Skeletal muscle cell (primary cell): ENCODE measurements at places on chromosomes 4 and X.

GRCh38 chrX:10076765-10077164, 80.0 kb upstream of the CLCN4 start:
- no peak for DNase-seq

DNA sequence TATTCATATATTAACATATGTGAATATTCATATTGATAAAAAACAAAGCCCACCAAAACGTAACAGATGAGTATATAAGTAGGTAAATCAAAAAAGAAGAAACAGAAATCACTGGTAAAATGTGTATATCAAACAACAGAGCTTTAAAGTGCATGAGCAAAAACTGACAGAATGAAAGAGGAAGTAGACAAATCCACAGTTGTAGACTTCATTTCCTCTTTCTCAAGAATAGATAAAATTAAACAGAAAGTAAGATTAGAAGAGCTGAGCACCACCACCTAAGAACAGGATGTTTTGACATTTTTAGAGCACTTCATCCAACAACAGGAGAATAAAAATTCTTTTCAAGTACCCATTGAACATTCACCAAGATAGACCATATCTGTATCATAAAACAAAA, 64.6 kb downstream of the CNKSR2 start:
- no peak for DNase-seq

- DNase-seq: no peak
Measured at GRCh38 chrX:41389311-41389888, 55.4 kb downstream of the DDX3X start.

DNA sequence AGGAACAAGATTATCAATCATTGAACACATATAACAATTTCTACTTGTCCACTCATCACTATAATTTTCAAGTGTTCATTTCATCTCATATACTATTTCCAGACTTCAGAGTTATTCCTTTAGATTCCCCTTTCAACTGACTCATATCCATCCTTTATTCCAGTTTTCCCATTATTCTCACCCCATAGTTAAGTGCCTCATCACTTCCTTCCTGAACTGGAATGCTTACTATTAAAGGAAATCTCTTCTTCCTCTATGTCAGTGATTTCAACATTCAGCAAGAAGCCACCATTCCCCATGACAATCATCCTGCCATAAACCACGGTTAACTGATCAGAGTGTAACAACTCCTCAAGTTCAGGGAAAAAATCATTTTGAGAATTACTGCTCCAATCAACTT, 198.9 kb downstream of the FBXO8 start:
- DNase-seq: peak; percentile 23

- DNase-seq: no peak
Measured at GRCh38 chrX:2596045-2596444, 95.0 kb upstream of the CD99 start.

- DNase-seq: no peak
Measured at GRCh38 chrX:147183161-147183560, 368.6 kb upstream of the CXorf51A start.

DNA sequence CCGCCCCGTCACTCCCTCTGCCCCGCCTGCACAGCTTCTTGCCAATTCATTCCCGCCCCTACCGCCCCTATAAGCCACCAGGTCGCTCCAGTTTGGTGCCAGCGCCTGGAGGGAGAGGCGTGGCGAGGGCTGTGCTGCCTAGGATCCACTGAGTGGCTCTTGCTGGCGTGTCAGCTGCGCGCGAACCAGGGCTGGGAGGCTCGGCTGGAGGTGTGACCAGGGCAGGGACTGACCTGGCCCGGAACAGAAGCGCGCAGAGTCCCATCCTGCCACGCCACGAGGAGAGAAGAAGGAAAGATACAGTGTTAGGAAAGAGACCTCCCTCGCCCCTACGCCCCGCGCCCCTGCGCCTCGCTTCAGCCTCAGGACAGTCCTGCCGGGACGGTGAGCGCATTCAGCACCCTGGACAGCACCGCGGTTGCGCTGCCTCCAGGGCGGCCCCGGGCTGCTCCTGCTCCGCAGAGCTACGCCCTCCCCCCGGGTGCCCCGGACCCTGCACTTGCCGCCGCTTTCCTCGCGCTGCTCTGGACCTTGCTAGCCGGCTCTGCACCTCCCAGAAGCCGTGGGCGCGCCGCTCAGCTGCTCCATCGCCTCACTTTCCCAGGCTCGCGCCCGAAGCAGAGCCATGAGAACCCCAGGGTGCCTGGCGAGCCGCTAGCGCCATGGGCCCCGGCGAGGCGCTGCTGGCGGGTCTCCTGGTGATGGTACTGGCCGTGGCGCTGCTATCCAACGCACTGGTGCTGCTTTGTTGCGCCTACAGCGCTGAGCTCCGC, at the start of gene GPR78:
Gene GPR78 (plus strand): TSS at position 72 of the 773 bp plus-strand sequence. CDS start 591 bp downstream, at position 663.
- no peak for DNase-seq

DNA sequence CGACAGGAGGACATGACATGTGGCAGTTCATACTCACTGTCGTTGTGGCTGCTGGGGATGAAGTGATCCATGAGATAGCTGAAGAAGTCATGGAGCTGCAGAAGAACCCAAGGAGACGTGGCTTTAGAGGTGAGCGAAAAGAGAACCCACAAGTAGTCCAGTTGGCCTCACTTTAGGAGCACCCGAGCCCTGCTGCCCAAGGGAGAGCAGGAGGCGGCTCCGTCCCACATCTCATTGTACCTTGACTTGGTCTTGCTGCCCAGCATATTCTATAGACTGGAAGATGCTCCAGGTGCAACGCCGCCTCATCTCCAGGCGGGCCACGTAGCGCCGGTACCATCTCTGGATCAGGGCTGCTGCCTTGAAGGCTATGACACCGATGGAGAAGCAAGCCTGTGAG, 10.6 kb downstream of the PPEF2 start:
- no peak for DNase-seq

GRCh38 chr4:120853161-120853935, 69.2 kb downstream of the PRDM5 start:
- DNase-seq: peak; percentile 62

GRCh38 chrX:140762061-140762460, 52.5 kb downstream of the LINC00632 start:
- no peak for DNase-seq

DNA sequence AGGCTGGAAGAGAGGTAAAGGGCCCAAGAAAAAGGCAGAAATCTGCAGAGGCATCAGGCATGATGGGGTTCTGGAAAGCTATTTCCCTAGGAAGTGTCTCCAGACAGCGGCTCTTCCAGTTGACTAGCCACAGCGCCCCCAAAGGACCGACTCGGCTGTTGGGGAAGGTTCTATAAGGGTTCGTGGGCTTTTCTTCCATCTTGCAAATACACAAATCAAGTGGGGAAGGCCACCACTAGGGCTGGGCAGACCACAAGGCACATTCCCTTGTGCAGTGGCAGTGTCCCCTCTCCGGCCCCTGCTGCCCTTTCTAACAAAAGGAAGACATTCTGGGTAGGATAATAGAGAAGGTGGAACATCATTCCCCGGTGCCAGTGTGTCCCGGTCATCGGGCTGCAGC, 18.2 kb downstream of the BCOR start:
- DNase-seq: no peak

GRCh38 chr4:123849495-123849894, 452.9 kb downstream of the SPRY1 start:
- no peak for DNase-seq

GRCh38 chrX:1380672-1381233, 11.2 kb downstream of the SLC25A6 start:
- DNase-seq: no peak

DNA sequence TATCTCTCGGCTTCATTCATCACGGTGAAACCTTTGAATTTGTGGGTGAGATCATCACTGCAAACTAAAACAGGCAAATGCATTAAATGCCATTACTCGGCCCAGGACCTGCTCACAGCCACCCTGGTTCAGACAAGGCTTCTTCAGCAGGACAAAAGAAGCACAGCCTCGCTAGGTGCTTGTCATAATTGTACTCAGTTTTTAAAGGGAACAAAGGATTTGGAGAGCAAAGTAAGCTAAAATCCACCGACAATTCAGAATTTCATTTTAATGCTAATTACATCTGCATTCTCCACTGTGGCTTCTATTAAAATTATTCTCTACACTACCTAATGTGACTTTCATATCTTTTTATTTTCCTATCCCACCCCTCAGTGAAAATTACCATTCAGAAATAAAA, 57.0 kb downstream of the PCYT1B start:
- no peak for DNase-seq

DNA sequence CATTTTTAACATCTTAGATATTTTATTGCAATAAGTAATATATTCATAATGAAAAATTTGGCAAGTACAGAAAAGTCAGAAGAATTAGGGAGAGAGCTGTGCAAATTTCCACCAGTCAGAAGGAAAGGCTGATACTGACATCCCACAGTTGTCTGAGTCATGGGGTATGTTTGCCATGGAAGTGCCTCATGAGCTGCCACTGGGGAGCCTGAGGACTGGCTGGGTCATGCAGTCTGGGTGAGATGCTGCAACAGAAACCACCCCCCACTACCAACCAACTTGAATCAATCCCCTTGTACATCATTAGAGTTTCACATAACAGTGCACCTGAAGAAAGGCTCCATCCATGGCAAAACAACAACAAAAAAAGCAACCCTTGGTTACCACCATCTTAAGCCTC, 45.2 kb upstream of the ENPP6 start:
- DNase-seq: peak; percentile 37

DNA sequence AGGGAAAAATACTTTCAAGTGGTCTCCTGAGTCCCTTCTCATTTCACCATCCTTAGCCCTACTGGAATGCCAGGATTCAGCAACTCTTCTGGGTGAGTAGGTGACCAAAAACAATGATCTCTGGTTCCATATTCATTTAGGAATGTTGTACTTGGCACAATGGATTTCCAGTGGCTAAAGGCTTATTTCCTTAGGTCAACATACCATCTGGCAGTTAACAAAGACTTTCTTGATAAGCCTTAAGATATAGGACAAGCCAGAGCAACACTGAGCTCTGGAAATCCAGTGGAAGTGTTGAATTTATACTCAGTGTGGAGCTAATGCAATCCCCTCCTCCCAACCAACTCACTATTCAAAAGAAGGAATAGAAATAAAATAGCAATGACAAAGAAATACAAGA, 139.4 kb upstream of the EMCN start:
- DNase-seq: peak; percentile 2

GRCh38 chrX:123425471-123425870, 241.4 kb downstream of the GRIA3 start:
- no peak for DNase-seq

DNA sequence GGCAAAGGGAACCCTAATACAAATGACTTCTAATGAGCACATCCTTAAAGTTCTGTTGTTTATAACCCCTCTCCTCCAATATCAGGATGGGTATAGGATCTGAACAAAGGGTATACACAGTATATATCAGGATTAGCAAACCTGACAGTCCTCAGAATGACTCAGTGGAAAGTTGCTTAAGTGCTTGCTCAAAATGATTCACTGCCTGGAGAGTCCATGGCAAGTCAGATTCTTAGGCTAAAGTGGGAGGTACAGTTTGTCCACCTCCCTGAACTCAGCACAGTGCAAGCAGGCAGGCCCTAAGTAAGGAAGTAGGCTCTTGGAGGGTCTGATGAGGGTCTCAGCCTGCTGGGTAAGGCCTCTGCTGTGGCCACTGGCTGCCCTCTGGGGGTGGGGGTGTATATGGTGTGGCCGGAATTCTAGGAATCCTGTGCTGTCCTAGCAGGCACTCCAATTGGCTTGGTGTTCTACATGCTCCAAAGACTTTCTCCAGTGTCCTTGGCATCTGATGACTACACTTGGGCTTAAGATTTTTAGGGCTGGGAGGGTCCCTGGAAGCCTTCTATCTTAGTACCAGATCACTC, 54.3 kb downstream of the CHRDL1 start:
- DNase-seq: no peak

- no peak for DNase-seq
Measured at GRCh38 chrX:55451626-55451989, 319 bp upstream of the MAGEH1 start.

GRCh38 chrX:105006103-105006502, 214.4 kb downstream of the TEX13A start:
- no peak for DNase-seq

DNA sequence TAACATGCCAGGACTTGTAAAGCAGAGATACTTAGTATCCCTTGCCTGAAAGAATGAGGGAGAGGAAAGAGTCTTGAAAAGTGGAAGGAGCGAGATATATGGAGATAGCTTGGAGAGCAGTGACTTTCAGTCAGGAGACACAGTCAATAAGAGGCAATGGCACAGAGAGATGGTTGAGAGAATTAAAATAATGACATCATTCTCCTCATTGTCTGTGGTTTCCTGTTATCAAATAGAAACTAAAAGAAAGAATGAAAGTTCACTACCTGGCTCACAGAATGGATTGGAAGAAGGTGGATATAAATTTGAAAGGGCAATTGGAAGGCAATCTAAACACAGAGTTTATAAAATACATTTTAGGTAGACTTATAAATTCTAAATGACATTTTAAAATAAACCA, 760.2 kb upstream of the AADAT start:
- no peak for DNase-seq
